ENCODE measurements at places on chromosomes 5 and 9.
A peak's percentile ranks its signal among the peaks of the same experiment; 100 is the strongest.

- DNase-seq = peak; percentile 38
Observed at GRCh38 chr5:155616779-155617392, 603.3 kb downstream of the KIF4B start.

DNA sequence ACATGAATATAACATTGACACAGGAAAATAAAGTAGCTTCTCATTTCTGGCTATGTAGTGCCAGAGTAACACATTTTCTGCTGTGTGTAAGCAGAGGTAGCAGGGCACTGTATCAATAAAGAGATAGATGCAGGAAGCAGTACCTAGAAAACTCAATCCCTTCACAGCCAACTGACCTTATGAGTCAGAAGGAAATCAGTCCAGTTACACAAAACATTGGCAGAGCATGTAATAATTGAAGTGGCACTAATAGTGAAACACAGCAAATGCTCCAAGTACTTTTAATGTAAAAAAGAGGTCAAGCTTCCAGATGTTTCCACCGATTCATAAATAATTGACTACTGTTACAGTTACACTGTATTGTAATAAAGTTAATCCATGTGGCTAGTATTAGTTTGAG lies 706.6 kb downstream of the EFNA5 start:
- DNase-seq = no peak

DNA sequence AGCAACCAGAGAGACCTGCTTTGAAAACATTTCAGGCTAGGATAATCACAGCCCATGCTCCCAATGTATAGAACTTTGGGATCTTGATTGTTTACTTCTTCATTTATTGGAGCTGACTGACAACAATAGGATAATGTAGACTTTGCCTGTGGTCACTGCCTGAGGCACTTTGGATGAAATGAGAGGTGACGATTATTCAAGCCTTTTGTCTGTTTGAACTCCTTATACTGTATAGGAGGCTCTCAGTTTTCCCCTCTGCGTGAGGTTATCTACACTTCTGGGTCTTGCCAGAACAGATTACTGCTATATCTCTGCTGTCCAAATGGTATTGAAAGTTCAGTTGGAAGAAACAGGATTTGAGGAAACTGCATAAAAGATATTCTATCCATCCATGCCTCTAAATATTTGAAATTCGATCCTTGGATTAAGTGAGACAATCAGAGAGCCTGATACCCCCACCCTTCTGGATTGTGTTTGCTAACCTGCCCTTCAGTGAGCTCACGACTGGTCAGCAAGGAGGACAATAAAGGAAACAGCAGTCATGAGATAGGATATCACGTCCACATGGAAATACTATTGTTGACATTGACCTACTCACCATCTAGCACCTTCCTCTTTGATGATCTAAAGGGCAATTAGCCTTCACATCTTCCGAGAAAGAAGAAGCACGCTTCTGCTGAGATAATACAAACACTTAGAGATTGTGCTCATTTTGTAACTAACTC lies 98.1 kb downstream of the DOCK8 start:
- no peak for DNase-seq

GRCh38 chr5:98309785-98310598 lies 463.5 kb upstream of the RGMB start:
- DNase-seq = no peak

All from NCI-H1694 treated with DMSO at 0.1 percent for 48 hours (cell line).